ENCODE measurements at places on chromosomes 11 and 22.

- DNase-seq: no peak
Observed at GRCh38 chr11:27532652-27533325, 26.2 kb upstream of the LIN7C start.

DNA sequence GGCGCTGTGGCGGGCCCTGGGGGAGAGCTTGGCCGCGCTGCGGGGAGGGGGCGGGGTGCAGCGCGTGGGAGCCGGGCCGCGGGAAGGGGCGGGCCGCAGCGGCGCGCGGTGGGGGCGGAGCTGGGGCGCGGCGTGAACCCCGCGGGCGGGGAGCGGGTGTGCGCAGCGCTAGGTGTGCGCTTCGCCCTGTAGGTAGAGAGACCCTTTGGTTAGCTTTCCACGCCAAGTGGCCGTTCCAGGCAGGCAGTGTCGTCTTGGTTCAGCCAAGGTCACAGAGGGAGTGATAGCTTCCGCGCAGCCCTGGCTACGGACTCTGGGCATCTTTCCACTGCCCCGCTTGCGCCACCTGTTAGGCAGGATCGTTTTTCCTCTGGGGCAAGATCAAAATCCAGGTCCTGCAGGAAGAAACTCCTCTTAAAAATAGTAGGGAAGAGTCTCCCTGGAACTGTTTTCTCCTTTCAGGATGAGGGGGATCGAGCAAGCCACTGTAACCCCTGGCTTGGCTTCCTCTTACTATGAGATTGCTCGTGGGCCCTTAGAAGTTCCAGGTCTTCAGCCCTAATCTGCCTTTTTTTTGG lies 434 bp downstream of the BANF1 start:
- peak; percentile 40 for DNase-seq

- no peak for DNase-seq
Observed at GRCh38 chr11:8841899-8842298, 69.1 kb upstream of the AKIP1 start.

GRCh38 chr11:74754507-74755252 lies 6.0 kb downstream of the RNF169 start:
- no peak for DNase-seq

DNA sequence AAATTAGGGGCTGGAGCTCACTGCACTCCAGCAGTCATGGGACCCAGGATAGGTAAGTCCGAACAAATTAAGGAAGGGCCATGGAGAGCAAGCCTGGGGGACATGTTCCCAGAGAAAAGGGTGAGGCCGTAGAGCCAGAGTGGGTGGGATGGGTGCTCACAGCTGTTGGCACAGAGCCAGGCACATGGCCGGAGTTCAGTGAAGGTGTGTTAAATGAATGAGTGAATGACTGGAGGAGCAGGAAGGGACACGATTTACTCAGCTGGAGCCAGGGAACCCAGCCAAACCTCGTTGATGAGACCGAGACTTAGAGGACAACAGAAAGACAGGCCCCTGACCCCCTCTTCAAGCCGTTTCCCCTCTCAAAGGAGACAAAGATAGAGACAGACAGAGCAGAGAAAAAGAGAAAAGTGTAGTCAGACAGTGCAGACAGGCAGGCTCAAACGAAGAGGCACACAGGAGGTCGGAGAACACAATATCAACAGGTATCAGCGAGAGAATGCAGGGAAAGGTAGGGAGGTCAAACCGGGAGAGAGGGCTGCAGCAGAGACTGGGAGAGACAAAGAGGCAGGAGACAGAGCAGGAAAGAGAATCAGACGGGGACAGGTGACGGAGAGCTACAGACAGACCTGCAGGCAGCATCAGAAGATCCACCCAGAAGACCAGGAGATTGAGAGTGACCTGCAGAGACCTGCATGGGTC lies 590 bp downstream of the SLCO2B1 start:
- DNase-seq: no peak

- DNase-seq: no peak
Observed at GRCh38 chr11:29293825-29294224, 723.0 kb downstream of the KCNA4 start.

GRCh38 chr11:125452125-125452470 lies 44.0 kb downstream of the FEZ1 start:
- DNase-seq: no peak

- DNase-seq: no peak
Observed at GRCh38 chr11:69372589-69373250, 78.8 kb downstream of the MYEOV start.

DNA sequence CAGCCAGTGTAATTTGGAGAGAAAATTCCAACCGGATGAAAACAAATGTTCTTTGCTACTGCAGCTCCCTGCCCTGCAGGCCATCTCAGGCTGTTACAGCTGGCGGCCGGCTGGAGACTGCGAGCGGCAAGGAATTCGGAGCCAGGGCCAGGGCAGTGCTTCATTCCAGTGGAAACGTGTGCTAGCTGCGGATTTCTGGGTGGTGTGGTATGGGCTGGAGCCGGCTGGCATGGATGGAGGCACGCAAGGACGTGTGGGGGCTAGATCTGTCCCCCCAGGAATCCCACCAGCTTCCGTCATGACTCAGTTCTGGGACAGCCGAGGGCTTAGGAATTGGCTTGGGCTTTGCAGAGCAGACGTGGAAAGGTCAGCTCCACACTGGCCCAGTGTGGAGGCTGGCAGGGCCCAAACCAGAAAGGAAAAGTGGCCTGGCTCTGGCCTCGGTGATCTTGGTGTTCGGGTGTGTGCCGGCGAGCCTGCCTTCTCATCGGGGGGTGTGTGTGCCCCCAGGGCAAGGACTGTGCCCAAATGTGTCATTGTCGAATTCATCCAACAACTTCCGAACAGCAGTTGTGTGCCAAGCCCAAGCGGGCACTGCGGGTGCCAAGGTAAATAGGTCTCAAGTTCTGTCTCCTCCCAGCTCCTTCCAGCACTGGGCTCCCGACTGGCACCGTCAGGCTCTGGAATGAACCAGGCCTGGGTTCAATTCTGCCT lies 48.1 kb upstream of the SHISAL1 start:
- DNase-seq: no peak

DNA sequence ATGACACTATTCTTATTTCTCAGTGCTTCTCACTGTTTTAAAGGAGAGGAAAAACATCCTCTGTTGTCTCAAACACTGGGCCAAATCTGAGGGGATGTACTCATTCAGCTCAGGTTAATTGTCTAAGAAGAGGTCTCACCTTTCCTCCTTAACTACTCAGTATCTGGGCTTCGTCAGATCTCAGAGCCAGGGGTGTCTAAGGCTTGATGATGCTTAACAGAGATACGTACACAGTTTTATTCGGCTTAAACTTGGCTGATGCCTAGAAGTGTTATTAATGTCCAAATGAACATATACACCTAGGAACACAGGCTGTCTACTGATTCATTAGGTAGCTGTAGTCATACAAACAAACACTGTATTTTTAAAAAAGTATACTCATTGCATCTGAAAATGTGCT lies 85.8 kb downstream of the UVRAG start:
- no peak for DNase-seq

Data from hypothalamus (tissue), 51 donors.